NCI-H1694 (cell line): ENCODE measurements at places on chromosomes 2 and 18.
A peak's percentile ranks its signal among the peaks of the same experiment; 100 is the strongest.

- DNase-seq: no peak
Measured at GRCh38 chr18:79973517-79973916, 9.1 kb downstream of the HSBP1L1 start.

- no peak for DNase-seq
Measured at GRCh38 chr2:3405307-3405706, 25.8 kb downstream of the TRAPPC12 start.

GRCh38 chr2:121583555-121583954 is 52.9 kb downstream of the RNU4ATAC start:
- DNase-seq: no peak

DNA sequence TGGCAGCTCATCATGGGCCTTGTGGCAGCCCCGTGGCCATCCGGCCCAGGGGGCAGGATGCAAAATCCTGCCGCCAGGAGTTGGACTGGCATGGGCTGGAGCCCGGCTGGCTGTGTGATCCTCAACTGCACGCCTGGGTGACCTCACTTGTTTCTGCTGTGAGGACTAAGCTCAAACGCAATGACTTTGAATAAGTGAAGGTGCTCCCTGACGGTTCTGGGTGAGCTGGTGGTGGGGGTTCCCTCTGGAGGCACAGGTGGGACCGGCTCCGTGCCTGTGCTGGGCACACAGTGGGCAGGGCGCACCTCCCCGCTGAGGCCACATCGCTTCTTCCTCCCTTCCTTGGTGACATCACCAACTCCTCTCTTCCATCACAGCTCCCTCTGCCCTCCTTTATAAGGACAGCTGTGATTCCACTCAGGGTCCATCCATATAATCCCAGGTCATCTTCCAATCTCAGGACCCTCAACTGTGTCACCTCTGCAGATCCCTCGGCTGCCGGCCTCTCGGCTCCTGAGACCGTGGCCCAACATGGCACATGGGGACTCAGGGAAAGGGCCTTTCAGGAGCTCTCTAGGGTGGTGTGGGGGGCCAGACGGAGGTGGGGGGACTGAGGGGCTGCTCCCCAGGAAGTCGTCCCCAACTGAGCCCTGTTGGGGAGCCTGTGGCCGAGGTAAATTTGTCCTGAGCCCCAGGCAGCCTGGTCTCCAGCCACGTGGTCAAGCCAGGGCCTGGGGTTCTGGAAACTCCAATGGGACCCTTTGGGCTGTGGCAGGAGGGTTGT is 75.5 kb upstream of the ODC1 start:
- DNase-seq: no peak

DNA sequence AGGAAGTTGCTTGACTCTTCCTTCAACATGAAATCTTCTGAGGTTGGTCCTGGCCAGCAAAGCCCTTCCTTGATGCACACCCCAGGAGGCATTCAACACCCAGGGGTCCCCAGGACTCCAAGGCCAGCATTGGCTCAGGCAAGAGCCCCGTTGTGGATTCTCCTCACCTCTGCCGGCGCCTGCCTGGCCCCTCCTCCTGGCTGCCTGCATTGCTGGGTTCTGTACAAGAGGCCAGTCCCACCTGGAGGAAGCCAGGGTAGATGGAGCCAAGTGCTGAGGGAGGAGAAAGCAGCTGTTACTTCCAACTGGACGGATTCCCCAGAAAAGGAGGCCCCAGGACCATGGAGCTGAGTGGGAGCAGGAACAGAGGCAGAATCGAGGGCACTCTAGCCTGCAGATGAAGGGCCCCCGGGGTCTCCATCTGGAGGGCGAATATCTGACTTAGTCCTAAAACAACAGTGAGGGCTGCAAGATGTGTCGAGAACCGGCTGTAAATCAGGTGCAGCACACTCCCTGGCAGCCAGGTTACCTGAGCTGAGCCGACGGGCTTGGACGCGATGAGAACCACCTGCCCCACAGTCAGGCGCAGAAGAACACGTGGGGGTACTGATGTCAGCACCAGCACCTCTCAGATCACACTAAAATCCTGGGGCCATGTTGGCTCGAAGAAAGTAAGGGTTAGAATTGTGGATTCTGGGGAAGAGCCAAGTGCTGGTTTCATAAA is 399.6 kb upstream of the SALL3 start:
- DNase-seq: no peak

- DNase-seq: no peak
Measured at GRCh38 chr2:241900251-241901017, 30.9 kb downstream of the RTP5 start.

GRCh38 chr2:53253244-53253643 is 514.4 kb upstream of the CHAC2 start:
- DNase-seq: no peak

- DNase-seq: no peak
Measured at GRCh38 chr18:46809145-46809544, 52.3 kb upstream of the ST8SIA5 start.

DNA sequence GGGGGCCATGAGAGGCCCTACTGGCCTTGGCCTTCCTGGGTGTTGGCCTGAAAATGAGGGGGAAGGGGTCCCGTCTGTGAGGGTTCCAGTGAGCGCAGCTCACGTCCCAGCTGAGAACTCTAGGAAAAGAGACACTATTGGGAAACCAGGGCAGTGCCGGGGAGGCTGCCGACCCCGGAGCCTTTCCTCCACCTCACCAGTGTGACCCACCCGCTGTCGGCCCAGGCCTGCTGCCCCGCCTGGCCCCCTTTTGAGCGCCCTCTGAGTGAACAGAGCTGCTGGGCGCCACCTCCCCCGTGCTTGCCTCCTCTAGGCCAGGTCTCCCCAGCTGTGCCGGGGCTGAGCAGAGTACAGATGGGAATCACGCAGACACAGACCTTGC is 17.5 kb upstream of the ARHGEF4 start:
- DNase-seq: no peak

DNA sequence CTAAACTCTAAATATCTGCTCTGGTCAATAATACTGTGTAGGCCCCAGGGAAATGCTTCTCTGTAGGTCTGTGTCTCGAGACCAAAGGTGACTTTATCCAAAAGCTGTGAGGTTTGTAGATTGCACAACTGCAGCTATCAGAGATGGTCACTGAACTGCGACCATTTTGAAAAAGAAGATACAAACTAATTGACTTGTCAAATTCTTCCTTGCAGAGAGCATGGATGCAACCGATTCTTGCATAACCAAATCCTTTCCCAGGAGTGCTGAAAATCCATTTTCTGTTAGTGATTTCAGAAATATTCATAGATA is 155.8 kb downstream of the SH3BP4 start:
- no peak for DNase-seq

DNA sequence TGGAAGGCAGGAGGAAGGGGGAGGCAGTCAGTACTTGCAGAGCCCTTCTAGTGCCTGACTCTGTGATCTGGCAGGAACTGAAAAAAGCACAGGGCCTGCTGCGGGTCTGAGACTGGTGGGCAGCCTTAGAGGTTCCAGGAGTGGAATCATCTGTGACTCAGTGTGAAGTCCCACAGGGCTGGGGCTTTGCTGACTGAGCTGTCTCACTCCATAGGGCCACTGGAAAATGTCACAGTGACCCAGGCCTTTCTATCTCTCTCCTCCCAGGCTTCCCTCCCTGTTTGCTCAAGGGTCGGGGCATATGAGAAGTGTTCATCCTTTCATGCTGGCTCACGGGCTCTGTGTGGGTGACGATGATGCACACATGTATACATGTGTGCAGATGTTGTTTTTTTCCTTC is 47.1 kb upstream of the ZFP36L2 start:
- DNase-seq: no peak

GRCh38 chr2:64203858-64204632 is 59.8 kb upstream of the PELI1 start:
- DNase-seq: no peak

DNA sequence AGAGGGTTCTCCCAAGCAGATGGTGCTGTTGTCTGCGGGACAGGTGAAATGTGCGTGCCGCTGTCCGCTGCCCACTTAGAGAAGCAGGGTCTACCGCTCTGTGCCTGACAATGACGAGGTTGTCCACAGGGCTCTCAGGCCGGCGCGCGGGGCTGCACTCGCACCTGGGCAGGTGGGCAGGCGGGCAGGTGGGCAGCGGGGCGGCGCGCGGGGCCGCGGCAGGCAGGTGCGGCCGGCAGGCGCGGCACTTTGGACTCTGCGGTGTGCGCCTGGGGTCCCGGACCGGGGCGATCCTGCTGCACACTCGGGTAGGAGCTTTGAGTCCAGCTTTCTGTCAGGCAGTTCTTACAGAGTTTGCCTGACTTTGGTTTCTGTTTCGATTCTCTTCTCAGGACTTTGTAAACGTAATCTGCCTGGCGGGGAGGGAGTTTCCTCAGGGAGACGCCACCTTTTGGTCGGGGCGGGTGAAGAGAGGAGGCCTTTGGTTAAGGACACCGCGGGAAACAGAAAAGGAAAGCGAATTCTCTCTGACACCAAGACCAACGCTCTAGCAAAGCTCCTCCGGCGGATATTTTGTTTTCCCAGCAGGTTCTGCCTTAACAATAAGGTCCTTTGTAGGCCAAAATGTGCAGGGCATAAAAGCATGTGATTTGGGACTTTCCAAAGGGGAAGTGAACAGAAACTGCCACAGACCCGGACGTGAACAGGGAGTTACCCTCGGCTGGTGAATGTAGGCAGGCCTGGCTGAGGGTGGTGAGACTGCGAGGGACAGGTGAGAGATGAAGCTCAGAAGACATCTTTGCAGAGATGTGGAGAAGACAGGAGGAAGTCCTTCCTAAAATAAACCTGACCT is at the start of gene IFIH1:
TSS of gene IFIH1 (minus strand) at position 357 of the 853 bp plus-strand sequence. CDS start 377 bp downstream, outside the sequence.
- no peak for DNase-seq

DNA sequence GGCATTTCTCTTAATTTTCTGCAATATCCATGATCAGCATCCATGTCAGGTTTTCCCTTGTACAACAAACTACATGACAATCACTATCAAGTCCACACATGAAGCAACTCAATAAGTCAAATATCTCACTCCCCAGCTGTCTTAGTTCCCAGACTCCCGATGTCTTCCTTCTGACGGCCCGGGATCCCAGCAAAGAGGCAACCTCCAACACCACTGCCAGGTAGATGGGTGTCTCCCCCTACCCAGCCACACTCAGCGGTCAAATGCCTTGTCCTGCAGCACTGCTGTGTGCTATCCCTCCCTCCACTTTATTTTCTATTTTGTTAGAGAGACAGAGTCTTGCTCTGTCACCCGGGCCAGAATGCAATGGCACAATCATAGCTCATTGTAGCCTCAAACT is 23.3 kb downstream of the TRABD2A start:
- DNase-seq: no peak

GRCh38 chr2:171334946-171335345 is 98.8 kb downstream of the METTL8 start:
- DNase-seq: no peak

- no peak for DNase-seq
Measured at GRCh38 chr2:133475610-133476009, 92.7 kb downstream of the NCKAP5 start.

DNA sequence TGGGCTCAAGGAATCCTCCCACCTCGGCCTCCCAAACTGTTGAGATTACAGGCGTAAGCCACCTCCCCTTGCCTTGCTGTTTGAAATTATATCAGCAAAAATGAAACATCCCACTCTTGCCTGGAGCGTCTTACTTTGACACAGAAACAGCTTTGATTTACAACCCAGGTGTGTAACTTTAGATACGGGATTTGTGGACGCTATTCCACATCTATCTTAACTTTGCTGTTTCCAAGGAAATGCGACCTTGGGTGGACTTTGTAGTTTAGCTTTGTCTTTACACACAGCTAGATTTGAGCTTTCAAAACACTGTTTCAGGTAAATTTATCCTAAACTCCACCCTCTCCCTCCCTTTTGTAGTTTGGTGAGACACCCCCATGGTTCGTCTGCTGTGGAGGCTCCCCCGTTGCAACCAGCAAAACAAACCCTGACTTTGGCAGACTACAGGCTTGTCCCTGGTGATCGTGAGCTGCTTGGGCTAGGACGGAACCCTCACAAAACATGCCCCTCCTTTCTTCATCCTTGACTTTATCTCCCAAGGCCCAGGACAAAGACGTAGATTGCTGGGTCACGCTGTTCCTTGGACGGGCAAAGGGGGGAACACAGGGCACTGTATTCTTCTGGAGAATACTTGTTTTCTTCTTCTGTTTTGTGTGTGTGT is 5.5 kb upstream of the MSH6 start:
- DNase-seq: no peak

GRCh38 chr2:155310589-155310988 is 612.1 kb downstream of the KCNJ3 start:
- peak; percentile 57 for DNase-seq

GRCh38 chr2:112884869-112885505 is 26.0 kb upstream of the IL37 start:
- peak; percentile 2 for DNase-seq

DNA sequence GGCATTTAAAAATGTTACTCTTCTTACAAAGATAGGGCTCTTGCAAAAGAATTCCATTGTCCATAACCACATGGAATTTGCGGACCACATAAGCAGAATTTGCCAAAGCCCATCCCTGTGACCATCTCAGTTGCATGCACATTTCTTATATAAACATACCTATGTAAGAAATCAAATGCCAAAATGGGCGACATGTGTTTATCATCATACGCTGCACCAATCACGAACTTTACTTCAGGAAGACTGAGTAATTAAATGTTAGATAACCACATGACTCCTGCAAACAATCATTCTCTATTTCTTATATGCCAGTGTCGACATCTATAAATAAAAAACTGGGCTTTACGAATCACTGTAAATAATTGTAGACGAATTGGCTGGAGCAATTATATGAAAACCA is 186.1 kb upstream of the RBMS1 start:
- DNase-seq: no peak

- no peak for DNase-seq
Measured at GRCh38 chr2:24342110-24342910, 18.0 kb downstream of the ITSN2 start.

DNA sequence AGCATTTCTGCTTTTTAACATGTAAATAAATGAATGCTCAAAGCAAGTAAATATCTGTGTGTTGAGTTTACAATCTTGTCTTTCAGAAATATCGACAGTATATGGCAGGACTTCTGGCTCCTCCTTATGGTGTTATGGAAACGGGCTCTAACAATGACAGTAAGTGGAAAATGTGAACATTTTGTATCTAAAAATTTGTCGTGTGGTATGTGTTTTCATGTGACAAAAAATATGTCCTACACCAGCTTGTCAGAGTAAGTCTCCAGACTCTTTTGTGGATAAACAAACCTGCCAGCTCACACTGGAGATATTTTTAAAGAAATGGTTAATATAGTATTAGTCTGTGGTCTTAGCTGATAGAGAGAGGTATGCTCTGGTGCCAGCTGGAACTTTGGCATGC is 157.9 kb upstream of the MAP3K20 start:
- DNase-seq: no peak

- no peak for DNase-seq
Measured at GRCh38 chr2:196924051-196924450, 2.5 kb downstream of the PGAP1 start.

DNA sequence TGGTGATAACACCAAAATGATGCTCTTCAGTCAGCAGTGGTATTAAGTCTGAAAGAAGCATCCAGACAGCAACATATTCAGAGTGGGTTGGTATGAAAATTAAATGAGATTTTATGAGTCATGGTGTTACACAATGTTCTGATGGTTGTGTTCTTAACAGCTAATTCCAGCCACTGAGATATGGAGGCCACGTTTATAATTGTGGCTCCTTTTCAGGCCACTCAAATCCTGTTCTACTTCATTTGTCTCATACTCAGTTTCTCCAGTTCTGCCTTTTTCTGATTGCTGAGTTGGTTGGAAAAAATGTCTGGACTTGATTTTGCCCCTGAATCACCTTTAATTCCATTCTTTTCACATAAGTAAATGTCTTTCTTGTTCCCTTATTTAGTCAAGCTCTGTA is 162.7 kb upstream of the COL3A1 start:
- no peak for DNase-seq
